Large intestine (tissue), 12 donors: ENCODE measurements at places on chromosomes 1 and 21.

- DNase-seq, result no peak
Measured at GRCh38 chr1:55320891-55321290, 105.7 kb upstream of the USP24 start.

- no peak for DNase-seq
Measured at GRCh38 chr1:43481491-43481890, 27.8 kb upstream of the HYI start.

DNA sequence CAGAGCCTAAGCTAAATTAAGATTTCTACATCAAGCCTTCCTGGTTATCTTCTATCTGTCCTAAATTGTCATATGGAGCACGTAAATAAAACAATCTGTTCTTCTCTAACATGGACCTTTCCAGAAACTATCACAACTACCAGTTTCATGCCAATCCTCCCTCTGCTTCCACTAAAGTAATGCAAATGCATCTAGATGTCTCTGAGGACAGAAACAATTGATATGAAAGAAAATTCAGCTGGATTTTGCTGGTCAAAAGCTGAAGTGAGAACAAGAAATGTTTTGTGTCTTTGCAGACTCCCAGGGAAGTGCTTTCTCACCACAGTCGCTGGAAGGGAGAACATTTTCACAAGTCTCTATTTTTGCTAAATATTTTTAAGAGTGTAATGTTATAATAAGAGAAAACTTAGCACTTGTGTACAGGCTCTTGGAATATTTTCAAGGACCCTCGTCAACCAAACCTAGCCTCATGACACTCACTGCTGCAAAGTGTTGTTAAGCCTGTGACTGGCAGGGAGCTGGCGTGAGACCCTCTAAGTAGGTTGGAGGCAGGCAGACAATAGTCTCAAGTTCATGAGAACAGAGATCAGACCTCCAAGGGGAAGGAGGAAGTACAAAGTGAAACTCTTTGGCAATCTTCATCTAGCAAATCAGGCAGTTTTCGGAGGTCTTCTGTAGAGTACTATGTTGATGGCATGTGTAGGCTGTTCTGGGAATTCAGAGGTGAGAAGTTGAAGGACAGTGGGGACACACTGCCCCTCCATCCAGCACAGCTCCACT, 38.8 kb downstream of the DNASE2B start:
- no peak for DNase-seq

GRCh38 chr1:160206036-160206389, 829 bp downstream of the PEA15 start:
- peak; percentile 54 for DNase-seq

GRCh38 chr1:40394491-40395172, 21.1 kb downstream of the SMAP2 start:
- no peak for DNase-seq

GRCh38 chr1:54391450-54392209, 14.6 kb downstream of the SSBP3 start:
- DNase-seq, result no peak

DNA sequence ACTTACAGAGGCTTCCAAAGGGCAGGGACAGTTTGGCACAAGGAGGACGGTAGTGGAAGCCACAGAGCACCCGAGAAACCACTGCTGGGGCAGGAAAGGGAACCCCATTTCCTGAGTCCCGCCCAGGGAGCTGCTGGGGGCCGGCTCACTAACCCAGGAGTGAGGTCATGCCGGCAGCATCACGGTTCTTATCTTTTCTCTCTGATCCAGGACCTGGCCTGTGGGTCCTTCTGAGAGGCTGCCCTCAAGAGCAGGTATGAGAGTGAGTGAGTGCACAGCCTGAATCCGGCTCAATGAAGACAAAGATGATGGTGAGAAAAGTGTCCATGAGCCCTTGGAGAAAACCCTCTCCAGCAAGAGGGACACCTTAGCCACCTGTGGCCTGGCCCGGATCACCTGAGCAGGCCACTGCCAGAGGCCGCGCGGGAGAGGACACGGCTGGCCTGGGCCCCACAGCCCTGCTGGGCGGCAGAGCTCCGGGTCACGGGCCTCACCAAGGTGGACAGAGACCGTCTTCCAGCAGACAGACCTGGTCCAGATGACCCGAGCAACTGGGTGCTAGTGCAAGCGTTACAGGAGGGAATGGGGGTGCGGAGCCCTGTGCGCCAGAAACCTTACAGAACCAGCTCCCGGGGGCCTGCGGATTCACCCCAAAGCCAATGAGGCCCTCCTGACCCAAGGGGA, 94.9 kb downstream of the RIPK4 start:
- DNase-seq, result no peak

DNA sequence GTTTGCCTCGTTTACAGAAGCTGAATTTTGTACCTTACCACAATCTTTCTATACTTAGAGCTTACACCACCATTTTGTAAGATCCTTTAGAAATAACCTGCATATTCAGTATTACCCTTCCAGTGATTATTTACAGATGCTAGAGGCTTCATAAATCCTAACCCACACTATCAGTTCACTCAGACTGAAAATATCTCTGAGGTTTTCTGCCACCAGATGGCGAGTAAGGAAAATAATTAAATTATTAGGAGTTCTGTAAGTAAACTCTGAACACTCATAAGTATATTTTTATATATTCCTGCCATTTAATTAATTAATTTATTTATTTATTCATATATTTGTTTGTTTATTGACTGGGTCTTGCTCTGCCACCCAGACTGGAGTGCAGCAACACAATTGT, 1635.2 kb downstream of the PLA2G4A start:
- DNase-seq, result no peak

DNA sequence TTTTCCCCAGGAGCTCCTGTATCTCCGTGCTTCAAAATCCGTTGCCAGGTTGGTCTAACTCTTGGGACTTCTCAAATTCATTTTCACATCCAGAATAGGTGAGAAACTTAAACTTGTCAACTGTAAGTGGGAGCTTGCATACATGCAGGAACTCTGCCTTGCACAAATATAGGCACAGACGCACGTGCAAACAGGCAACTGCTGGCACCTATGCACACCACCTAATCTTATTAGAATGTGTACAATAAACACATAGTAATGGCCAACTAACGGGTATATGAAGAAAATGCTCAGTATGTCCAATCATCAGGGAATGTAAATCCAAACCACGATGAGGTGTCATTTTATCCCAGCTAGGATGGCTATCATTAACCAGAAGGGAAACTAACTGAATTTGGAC, 22.6 kb upstream of the FCGR2A start:
- no peak for DNase-seq

- no peak for DNase-seq
Measured at GRCh38 chr1:174999936-175000696, at the start of gene CACYBP. Gene CACYBP (plus strand): TSS chr1:174999947. CDS start chr1:175000181, 234 bp downstream.

DNA sequence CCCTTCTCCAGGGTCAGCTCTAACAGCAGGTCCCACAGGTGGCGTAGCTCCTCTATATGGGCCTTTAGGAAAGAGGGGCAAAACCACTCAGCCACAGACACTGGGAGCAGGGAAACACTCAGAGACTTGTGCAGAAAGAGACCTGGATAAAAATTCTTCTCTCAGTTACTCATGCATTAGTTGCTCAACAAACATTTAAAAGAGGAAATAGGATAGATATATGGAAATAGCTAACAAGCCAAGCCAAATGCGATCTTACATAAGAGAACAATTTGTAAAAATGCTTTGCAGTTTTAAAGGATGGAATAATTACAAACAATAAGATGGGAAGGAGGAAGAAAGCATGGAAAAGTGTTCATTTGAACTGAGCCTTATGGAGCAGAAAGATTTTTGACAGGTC, 4.9 kb downstream of the SPTA1 start:
- no peak for DNase-seq

- peak; percentile 17 for DNase-seq
Measured at GRCh38 chr1:40078512-40079333, 18.3 kb downstream of the PPT1 start.

GRCh38 chr1:91889717-91890459, 3.9 kb upstream of the TGFBR3 start:
- no peak for DNase-seq

- no peak for DNase-seq
Measured at GRCh38 chr1:201561601-201562000, 22.7 kb downstream of the NAV1 start.

DNA sequence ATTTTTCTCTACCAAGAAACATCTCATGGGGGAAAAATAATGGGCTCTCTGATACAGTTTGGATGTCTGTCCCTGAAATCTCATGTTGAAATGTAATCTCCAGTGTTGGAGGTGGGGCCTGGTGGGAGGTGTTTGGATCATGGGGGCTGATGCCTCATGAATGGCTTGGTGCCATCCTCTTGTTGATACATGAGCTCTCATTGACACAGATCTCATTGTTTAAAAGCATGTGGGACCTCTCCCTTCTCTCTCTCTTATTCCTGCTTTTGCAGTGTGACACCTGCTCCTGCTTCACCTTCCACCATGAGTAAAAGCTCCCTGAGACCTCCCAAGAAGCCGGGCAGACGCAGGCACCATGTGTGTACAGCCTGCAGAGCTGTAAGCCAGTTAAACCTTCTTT, 332.5 kb upstream of the NRIP1 start:
- DNase-seq, result no peak

DNA sequence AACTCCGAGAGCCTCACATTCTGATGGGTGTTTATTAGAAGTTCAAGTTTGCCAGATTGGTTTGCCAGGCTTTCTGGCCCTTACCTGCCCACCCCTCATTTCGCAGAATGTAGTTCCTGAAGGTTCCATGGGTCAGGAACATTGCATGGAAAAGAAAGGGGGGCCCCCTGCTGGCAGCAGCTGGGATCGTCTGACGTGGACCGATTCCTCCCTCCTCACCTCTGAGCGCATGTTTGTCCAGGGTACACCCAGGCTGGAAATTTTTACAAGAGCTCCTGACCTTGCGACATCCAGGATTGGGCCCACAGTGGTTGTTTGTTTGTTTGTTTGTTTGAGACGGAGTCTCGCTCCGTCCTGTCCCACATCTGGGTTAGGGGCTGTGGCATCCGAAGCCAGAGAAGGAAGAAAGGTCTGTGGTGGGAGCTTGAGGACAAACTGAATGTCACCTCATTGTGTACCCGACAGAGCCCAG, 126.0 kb upstream of the TMEM51 start:
- peak; percentile 58 for DNase-seq

GRCh38 chr1:111516005-111516535, 12.6 kb upstream of the ADORA3 start:
- peak; percentile 28 for DNase-seq

DNA sequence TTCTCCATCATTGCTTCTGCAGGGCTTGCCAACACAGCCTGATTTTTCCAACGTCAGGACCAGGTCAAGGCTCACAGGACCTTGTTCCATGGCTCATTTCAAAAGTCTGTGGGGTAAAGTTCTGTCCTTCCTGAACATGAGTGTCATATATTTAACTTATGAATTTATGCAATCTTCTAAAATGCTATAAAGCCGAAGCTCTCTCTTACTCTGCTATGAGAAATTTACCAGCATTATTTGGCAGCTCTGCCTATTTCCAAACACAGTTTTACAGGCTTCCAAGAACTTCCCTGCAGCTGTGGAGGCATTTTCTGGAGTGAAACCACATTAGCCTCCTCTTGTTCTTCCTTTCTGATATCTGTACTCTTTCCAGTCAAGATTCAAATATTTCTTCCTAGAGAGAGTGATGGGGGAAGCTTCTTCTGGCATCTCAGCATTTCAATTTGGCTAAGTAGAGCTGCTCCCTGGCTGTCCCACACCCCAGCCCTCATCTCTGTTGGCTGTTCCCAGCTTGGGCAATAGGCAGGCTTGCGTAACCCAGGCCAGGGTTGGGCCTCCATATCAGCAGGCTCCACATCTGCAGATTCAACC, 15.6 kb upstream of the HMGCS2 start:
- DNase-seq, result peak; percentile 43
